GM12891 (cell line): ENCODE measurements at places on chromosomes 1 and 21.

DNA sequence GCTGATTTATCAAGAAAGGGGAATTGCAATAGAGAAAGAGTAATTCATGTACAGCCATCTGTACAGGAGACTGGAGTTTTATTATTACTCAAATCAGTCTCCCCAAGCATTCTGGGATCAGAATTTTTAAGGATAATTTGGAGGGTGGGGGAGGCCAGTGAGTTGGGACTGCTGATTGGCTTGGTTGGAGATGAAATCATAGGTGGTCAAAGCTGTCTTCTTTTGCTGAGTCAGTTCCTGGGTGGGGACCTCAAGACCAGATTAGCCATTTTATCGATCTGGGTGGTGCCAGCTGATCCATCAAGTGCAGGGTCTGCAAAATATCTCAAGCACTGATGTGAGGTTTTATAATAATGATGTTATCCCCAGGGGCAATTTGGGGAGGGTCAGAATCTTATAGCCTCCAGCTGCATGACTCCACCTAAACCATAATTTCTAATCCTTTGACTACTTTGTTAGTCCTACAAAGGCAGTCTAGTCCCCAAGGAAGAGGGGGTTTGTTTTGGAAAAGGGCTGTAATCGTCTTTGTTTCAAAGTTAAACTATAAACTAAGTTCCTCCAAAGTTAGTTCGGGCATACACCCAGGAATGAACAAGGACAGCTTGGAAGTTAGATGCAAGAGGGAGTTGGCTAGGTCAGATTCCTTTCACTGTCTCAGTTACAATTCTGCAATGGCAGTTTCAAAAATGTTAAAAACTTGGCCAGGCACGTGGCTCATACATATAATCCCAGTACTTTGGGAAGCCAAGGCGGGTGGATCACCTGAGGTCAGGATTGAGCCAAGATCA, 16.9 kb upstream of the RAB3B start:
- DNase-seq = no peak

GRCh38 chr1:43339584-43340232, 2.1 kb downstream of the MPL start:
- no peak for DNase-seq

DNA sequence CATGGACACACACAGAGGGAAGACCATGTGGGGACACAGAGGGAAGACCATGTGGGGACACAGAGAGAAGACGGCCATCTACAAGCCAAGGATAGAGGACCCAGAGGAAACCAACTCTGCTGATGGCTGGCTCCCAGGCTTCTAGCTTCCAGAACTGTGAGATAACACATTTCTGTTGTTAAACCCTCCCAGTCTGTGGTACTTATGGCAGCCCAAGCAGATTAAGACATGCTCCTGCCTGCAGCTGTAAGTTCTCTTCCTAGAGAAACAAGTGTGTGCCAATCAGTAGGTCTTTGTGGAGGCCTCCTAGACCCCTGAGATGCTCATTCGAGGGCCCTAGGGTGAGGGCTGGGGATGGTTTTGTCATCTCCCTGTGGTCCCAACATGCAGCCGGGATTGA, 2.7 kb downstream of the AGT start:
- DNase-seq = no peak

GRCh38 chr1:76463278-76463677, 388.7 kb downstream of the ST6GALNAC3 start:
- no peak for DNase-seq

- DNase-seq = no peak
Observed at GRCh38 chr21:46472246-46472645, 13.6 kb downstream of the DIP2A start.

DNA sequence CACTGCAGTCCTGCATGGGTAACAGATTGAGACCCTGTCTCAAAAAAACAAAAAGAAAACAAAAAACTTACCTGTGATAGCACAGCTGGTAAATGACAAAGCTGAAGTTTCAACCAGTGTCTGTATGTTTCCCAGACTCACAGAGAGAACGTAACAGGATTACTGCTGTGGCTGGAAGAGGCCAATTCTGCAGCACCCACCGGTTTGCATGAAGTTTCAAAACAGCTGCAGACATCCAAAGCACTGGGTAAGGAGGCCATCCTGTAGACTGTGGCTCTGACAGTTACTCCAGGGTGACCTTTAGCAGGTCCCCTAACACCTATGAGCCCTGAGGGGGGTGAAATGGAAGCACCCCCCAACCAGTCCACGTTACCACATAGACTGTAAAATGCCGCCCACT, 7.5 kb downstream of the ID3 start:
- no peak for DNase-seq

DNA sequence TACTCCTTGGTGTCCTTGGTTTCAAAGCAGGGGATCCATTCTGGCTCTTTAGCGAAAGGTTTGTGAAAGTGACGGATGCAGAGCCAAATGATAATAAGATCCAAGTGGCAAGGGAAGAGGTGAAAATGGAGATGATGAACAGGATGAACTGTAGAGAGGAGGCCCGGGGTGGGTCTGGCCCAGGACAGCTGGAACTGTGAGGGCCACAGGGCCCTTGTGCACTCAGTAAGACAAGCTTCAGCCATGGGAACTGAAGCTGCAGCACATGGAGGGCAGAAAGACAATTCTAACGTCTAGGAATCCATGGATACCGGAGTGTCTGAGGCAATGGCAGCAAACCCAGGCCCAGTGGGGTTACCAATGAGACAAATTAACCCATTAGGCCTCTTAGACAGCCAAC, 4.8 kb downstream of the KCNA2 start:
- DNase-seq = no peak

GRCh38 chr1:112893288-112894009, 62.5 kb downstream of the SLC16A1 start:
- DNase-seq = no peak

DNA sequence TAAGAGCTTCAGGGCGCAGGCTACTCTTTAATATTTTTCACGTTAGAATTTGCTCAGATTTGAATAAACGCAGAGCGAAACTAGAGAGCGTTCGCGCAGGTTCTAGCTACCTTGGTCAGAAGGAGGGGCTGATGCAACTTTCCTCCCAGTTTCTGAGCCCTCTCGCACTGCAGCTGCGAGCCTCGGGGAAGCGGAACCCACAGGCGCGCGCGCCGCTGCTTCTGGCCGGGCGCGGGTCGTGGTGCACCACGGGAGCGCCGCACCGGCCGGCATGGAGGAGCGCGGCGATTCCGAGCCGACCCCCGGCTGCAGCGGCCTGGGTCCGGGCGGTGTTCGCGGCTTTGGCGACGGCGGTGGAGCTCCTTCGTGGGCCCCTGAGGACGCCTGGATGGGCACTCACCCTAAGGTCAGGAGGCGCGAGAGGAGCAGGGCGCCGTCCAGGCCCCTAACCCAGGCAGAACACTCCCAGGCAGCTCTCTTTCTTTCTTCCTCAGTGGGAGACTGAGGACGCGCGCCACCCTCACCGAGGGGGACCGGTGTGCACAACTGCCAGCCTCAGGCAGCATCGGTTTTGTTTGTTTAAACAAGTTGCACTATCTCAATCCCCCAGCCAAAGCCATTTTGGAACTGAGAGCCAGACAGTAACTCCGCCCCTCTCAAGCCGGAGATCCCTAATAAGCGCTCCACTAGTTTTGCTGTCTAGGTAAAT, at the start of gene TSEN15:
TSEN15 (plus strand) TSS at position 246 of the 709 bp plus-strand sequence; CDS start at position 272, 26 bp downstream.
- DNase-seq = peak; percentile 62

- no peak for DNase-seq
Observed at GRCh38 chr1:243559575-243560162, 290.4 kb downstream of the AKT3 start.

DNA sequence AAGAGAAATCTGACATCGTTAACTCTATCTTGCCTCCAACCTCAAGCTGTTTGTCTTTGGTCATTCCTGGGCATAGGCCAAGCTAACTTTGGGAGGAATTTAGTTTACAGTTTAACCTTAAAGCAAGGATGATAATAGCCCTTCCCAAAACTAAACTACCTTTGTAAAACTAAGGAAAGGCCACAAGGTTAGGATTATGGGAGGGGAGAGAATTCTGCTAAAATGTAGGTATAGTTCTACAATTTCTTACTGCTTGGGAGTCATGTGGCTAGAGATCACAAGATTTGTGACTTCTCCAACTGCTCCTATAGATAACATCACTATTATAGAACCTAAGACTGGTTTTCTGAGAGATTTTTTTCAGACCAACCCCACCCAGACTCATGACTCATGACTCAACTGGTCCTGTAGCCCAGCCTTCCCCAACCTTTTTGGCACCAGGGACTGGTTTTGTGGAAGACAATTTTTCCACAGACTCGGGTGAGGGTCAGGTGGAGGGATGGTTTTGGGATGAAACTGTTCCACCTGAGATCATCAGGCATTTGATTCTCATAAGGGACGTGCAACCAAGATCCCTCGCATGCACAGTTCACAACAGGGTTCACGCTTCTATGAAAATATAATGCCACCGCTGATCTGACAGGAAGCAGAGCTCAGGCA, 70.7 kb upstream of the MUTYH start:
- no peak for DNase-seq

GRCh38 chr1:114490274-114490693, 20.7 kb downstream of the TRIM33 start:
- DNase-seq = no peak

DNA sequence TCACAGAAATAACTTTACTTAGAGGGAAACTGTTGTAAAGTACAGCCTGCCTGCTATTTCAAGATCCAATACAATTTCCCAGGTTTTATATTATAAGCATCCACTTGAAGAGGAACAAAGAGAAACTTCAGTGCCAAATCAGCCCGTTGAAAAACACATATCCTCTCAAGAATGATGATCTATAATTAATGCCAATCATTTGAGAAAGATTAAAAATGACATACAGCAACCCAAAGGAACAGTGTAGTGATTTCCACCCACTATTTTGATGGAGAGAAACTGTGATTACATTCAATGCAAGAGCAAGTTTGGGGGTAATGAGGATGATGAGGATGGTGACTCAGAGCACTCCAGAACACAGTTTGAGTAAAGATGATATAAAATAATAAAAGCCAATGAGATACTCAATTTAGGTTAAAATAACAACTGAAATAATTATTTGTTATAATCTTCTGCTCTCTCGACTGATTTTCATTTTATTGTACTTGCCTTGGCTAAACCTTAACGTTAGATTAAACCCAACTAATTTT, 715.5 kb downstream of the NCAM2 start:
- no peak for DNase-seq

- no peak for DNase-seq
Observed at GRCh38 chr1:155313261-155313660, 4.6 kb downstream of the FDPS start.

DNA sequence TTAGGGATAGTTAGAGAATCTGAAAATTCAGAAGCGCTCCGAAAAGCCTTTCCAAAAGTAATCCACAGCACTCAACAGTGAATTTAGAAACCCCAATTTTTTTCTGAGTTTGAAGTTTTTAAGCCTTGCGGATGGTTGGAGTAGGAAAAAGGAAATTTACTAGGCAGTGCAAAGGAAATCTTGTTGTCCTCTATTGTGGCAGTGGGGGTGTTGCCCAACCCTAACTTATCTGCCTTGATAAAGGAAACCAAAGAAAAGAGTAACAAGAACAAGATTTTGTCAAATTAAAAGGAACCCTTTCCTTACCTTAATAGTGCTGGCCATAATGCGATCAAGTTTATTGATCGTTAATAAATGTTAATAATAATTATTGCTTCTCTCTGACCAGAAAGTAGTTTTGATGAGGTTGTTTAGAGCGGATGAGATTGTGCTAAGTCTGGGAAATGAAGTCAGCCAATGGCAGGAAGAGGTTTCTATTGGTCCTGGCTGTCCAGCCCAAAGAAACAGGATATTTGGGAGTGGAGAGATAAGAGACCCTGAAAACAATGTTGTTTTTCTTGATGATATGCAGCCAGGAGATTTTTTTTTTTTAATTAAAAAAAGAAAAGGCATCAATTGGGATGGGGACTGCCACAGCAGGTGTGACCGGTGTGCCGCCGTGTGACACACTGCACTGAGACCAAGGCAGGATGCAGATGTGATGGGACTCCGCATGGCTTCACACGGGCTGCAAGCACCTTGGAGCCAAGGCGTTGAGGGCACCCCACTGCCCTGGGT, at the start of gene ERG:
ERG (minus strand) TSS at position 421 of the 777 bp plus-strand sequence; CDS start at position 324, 97 bp downstream.
- DNase-seq = no peak

DNA sequence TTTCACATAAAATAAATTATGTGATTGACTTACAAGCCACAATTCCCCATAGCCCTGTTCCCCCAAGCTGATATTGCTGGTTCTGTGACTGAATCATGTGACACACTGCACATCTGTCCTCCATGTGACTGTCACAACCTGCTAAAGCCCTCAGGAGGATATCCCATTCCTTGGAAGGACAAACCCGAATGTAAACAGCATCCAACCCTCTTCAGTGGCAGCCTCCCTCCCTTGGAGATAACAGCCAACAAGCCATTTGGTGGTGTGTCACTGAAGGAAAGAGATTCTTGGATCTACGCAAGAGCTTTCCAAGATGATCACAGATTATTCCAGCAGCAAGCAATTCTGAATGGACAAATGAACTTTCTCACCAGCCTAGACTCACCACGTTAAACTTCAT, 153.9 kb upstream of the TIAM1 start:
- DNase-seq = no peak

- DNase-seq = no peak
Observed at GRCh38 chr1:161241682-161242081, 3.7 kb upstream of the NR1I3 start.

- DNase-seq = no peak
Observed at GRCh38 chr1:72397786-72398185, 115.4 kb upstream of the NEGR1 start.

DNA sequence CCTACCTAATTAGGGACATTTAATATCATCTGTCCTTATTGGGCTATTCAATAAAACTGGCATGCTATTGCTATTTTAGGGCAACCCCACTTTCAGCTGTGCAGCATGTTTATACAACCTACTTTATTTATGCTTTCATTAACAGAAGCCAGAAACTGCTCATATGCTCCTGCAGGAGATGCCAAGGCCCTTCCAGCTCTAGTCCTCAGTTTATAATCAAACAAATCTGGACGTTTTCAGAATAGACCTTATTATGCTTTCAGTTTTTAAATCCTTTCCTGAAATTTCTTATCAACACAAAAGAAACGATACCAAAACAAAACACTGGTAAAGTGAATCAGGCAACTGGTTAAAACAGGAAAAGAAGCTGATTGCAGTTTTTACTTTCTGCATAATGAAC, 53.2 kb downstream of the PTGS2 start:
- no peak for DNase-seq

- no peak for DNase-seq
Observed at GRCh38 chr1:79128722-79129121, 122.2 kb upstream of the ADGRL4 start.
